ENCODE measurements at places on chromosomes 16 and 17.

DNA sequence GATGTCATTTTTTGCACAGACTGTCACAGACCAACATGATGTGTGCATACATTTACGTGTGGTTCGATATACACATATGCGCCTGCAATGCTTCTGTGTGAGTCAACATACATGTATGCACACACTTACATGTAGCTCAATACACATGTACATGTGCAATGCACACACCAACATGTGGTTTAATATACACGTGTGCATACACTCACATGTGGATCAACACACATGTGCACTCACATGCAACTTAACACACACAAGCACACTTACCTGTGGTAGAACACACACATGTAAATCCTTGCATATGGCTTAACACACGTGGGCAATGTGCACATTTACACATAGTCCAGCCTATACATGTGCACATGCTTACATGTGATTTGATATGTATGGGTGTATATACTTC lies 97.5 kb downstream of the CYLD start:
- DNase-seq, result no peak

DNA sequence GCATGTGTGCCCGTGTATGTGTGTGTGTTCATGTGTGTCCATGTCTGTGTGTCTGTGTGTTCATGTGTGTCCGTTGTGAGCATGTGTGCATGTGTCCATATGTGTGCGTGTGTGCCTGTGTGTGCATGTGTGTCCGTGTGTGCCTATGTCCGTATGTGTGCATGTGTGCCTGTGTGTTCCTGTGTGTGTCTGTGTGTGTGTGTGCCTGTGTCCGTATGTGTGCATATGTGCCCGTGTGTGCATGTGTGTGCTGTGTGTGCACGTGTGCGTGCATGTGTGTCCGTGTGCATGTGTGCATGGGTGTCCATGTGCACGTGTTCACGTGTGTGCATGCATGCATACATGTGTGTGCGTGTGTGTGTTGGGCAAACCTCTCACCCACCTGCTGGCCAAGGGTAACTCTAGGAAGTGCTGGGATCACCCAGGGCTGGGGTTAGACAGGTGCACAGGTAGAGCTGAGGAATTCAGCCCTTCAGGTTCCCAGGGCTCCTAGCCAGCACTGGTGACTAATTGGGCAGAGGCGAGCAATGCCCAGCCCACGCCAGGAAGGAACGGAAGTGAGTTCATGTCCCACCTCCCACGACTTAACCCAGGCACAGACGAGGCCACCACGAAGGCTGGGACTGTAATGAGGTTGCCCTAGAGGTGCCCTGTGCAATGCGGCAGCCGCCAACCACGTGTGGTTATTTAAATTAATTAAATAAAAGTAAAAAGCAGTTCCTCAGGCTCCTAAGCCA lies 8.2 kb upstream of the CSNK1D start:
- peak; percentile 61 for DNase-seq

DNA sequence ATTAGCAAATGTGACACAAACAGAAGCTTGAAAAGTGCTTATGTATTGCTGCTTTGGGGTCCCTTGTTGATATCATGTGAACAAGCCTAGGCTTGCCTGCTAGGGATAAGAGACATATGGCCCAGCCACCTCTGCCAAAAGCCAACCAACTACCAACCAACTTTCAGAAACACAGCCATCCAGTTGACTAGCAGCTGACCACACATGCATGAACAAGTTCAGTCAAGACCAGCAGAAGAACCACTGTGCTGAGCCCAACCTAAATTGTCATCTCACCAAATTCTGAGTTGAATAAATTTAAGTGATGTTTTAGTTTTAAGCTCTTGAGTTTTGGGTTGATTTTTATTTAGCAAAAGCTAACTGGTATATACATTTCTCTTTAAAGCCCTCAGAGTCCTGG lies 3.5 kb downstream of the ERN2 start:
- no peak for DNase-seq

GRCh38 chr16:6618874-6619273 lies 713.8 kb upstream of the RBFOX1 start:
- no peak for DNase-seq

DNA sequence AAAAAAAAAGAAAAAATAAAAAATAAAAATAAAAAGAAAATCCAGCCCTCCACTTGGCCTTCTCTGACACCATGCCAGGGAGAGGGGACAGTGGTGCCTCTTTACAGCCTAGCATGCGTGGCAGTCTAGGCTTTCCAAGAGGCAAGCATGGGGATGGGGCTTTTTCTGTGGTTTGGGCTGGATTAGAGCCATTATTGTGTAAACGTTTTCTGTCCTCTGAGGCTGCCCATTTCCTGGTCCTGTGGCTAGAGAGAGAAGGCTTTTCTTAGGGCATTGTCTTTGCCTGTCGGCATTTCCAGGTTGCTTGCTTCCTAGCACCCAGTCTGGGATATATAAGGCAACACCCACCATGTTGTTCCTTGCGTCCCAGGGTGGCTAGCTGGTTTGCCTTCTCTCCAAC lies 2.7 kb upstream of the DHRS7B start:
- no peak for DNase-seq

- no peak for DNase-seq
Observed at GRCh38 chr16:6482696-6483468, 849.8 kb upstream of the RBFOX1 start.

DNA sequence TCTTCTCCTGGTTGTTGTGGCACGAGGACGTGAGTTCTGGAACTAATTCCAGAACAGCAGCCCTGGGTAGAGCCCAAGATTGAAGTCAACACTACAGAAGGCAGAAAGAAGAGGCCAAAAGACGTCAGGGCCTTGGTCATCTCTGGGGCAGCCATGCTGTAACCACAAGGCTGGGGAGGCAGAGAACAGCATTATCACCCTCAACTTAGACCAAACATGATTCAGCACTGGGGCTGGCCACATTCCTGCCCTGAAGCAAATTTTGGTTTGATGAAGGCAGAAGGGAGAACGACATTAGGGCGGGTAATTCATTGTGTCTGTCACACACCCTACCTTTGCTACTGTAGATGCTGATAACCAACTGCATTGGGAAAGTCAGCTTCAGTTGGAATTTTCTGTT lies 9.7 kb upstream of the ALOX15B start:
- DNase-seq, result no peak

- no peak for DNase-seq
Observed at GRCh38 chr16:14585287-14585686, 44.8 kb downstream of the PARN start.

DNA sequence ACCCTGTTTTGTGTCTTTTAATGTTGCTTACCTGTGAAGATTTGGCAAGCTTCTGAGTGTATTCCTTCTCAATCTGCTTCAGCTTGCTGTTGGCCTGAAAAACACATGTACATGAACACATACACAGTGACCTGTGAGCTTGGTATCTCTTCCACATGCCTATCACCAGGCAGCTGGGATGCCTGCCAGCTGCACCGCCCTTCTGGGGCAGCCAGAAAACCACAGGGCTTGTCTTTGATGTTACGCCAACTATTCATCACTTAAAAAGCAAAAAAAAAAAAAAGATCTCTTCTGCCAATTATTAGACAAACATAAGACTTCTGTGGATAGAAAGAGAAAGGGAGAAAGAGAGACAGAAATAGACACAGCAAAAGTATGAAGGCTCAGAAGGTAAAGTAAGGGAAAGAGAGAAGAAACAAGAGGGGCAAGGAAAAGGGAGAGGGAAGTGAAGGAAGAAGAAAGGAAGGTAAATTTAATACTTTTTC lies 189.2 kb upstream of the AXIN2 start:
- DNase-seq, result peak; percentile 1

GRCh38 chr16:56810954-56811353 lies 54.1 kb upstream of the SLC12A3 start:
- DNase-seq, result no peak

- no peak for DNase-seq
Observed at GRCh38 chr17:39573447-39574298, 34.0 kb downstream of the NEUROD2 start.

- DNase-seq, result no peak
Observed at GRCh38 chr17:81440511-81441244, 45.4 kb downstream of the BAHCC1 start.

Data from activated T-helper 9 cell treated with anti-CD3 and anti-CD28 coated beads, Interleukin-2, amount 50 U/mL, for 16 hours (primary cell).